Stimulated activated CD4-positive, alpha-beta T cell treated with anti-CD3 and anti-CD28 coated beads, TNF-alpha, amount 100 ng/mL, for 1 hour (primary cell): ENCODE measurements at places on chromosomes 2 and 18.

DNA sequence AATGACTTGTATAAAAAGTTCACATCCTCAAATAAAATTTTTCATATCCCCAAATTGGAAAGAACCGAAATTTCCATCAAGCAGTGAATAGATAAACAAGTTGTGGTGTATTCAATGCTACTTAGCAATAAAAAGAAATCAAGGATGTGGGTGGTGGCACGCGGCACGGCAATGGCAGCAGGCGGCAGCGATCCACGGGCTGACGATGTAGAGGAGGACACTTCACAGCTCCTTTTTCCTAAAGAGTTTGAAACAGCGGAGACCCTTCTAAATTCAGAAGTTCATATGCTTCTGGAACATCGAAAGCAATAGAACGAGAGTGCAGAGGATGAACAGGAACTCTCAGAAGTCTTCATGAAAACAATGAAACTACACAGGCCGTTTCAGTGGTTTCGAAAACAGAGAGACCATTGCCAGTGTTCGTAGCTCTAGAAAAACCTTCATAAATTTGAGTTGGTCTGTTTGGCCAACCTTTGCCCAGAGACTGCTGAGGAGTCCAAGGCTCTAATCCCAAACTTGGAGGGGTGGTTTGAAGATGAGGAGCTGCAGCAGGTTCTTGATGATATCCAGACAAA is 9.8 kb upstream of the IL36A start:
- no peak for DNase-seq

DNA sequence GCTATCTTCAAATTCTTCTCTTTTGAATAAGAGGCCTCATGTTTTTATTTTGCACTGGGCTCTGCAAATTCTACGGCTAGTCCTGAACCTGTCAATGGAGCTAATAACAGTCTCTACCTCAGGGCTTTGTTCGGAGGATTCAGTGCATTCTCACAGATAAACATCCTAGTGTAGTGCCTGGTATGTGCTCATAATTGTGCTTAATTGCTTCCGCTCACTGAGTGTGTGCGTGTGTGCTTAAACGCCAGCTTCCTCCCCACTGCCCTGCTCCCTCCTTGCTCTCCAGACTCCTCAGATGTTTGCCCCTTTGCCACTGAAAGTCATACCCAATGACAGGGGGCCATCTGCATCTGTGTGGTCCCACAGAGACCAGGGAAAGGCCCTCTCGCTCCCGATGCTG is 6.7 kb downstream of the GYPC start:
- no peak for DNase-seq

- no peak for DNase-seq
Measured at GRCh38 chr2:212979046-212979612, 172.3 kb downstream of the IKZF2 start.

GRCh38 chr2:65343386-65343785 is 89.0 kb downstream of the SPRED2 start:
- DNase-seq: no peak

DNA sequence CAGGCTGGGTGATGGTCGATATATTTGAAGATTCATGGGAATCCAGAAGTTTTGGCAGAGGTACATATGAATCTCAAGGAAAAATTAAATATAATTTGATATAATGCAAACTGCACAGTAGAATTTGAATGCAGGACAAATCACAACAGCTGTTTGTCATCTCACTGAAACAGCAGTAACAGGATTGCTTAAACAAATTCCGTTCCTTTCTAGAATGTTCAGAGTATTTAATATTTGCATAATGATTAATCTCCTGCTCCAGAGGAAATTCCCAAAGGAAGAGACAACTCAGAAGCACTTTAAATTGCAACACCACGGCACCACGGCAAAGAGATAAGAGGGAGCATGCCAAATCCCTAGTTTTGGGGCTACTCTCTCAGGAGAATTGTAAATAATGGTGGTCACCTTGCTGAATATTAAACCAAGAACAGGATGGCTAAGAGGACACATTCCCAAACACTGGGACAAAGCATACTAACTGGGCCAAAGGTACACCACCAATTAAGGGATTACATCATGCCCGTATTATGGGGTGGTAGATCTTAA is 67.8 kb upstream of the MAP4K3 start:
- DNase-seq: no peak

DNA sequence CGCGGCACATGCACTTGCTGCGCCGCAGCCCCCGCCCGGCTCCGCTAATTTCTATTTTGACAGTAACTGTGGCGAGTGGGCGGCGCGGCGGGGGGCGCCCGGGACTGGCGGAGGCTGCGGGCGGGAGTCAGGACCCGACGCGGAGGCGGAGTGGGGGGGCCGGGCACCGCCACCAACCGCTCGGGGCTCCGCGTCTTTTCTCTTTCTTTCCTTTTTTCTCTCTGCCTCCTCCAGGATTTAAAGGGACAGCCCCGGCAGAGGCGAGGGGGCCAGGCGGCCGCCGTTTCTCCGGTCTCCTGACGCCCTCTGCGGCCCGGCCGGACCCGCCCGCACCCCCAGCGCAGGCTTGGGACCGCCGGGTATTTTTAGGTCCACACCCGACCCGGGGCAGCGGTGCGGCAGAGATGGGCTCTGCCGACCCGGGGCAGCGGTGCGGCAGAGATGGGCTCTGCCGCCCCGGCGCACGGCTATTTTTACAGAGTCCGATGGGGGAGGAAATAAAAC is 460 bp upstream of the ZBTB7C start:
- no peak for DNase-seq

- no peak for DNase-seq
Measured at GRCh38 chr2:128344101-128344500, 25.4 kb upstream of the HS6ST1 start.

DNA sequence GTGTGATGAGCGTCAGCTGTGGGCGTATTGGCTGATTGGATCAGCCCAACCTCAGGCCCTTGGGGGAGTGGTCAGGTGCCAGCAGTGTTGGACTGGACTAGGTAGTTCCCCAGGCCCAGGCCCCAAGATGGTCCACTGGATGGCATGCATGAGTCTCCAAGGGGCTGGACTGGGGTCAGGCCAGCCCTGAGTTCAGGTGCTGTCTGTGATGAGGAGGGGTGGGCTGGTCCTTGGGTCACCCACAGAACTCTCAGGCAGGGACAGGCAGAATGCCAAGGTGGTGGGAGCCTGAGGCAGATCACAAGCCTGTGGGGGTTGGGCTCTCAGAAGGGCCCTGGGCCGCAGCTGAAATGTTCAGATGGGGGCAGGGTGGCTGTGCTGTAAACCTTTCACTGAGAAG is 59.5 kb upstream of the THUMPD2 start:
- no peak for DNase-seq
